Cerebellar nuclear complex (tissue), 1 donor: ENCODE measurements at places on chromosomes 5 and 9.

DNA sequence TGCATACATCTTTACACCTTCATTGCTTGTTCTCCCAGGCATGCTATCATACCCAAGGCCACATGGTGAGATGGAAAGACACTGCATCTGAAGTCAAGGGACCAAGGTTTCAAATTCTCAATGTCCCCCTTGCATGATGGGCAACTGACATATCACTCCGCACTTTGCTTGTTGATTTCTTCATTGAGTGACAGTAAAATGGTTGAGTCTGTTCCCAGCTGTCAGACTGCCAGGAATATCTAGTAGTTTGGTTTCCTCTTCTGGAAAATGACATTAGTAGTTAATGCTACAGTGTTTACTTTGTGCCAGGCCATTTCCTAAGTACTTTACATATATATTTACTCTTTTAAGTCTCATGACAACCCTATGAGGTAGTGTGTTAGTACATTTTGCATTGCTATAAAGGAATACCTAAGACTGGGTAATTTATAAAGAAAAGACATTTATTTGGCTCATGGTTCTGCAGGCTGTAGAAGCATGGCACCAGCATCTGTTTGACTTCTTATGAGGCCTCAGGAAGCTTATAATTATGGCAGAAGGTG is 114.4 kb downstream of the PCSK1 start:
- DNase-seq: no peak

DNA sequence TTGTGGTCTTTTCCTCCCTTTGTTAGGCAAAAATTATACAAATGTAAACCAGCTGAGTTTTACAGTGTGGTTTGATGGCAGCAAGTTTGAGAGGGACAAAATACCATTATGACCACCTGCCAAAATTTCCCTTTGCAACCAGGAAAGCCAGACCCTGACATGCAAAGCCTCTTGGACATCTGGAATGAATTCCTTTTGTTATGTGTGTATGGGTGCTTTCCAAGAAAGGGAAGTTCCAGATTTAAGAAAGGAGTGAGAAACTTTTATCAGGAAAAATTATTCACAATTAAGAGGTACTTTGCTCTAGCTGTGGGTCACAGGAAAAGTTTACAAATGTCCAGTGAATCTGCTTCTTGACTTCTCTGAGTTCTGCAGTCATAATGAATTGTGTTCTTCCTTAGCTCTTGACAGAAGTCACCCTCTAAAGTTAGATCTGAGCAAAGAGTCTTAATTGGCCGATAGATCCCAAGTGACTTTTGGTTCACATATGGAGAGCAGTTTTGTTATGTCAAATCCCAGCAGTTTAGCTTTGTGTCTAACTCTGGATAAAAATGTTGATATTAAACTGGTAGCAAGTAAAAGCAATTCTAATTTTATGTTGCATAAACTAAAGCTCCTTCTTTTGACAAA is 295.9 kb upstream of the ZNF608 start:
- no peak for DNase-seq

GRCh38 chr5:67272453-67273130 is 76.0 kb upstream of the CD180 start:
- no peak for DNase-seq

GRCh38 chr9:120841930-120842684 is 615 bp downstream of the PSMD5 start:
- no peak for DNase-seq

- DNase-seq: no peak
These were observed 75.4 kb upstream of the GDNF start for GRCh38 chr5:37915097-37915736.
